ENCODE measurements at places on chromosomes 16 and 17. TPM values are rescaled to one million over a fixed set of nuclear protein-coding genes. Genes with fewer than 3 reads are reported as not detected.

The GAN gene
- total RNA-seq = 7.5 TPM

The DNAAF8 gene
- 0.68 TPM for total RNA-seq

The IRX5 gene
- total RNA-seq = 5.3 TPM

The TEX14 gene
- total RNA-seq = under 0.01 TPM

The TMEM204 gene
- total RNA-seq = 87.6 TPM

The ARHGAP27 gene
- 30.3 TPM for total RNA-seq

The DOC2B gene
- total RNA-seq = 27.1 TPM

The DNASE1L2 gene
- total RNA-seq = 0.82 TPM

The HYDIN gene
- total RNA-seq = 0.33 TPM

The SNAI3 gene
- 1.3 TPM for total RNA-seq

The OR3A2 gene
- not detected for total RNA-seq

The ASPA gene
- 6.2 TPM for total RNA-seq

The CDRT15L2 gene
- total RNA-seq = not detected

The CCDC144A gene
- 24.9 TPM for total RNA-seq

The C1QTNF8 gene
- not detected for total RNA-seq

The PROCA1 gene
- total RNA-seq = 2.0 TPM

The CLEC19A gene
- total RNA-seq = not detected

The CFAP52 gene
- not detected for total RNA-seq

The AXIN2 gene
- total RNA-seq = 5.1 TPM

The NUDT16L1 gene
- 11.7 TPM for total RNA-seq

The G6PC1 gene
- total RNA-seq = not detected

The KRT12 gene
- not detected for total RNA-seq

The KATNB1 gene
- 14.3 TPM for total RNA-seq

The CLEC18B gene
- total RNA-seq = not detected

The ACSM2A gene
- not detected for total RNA-seq

The ITGAX gene
- total RNA-seq = 9.2 TPM

The NLRC5 gene
- total RNA-seq = 30.2 TPM

The ENO3 gene
- 3.6 TPM for total RNA-seq

The GRIN2C gene
- 0.22 TPM for total RNA-seq

The METTL2A gene
- 21.5 TPM for total RNA-seq

The DRC3 gene
- 0.85 TPM for total RNA-seq

The DHX58 gene
- 15.0 TPM for total RNA-seq

The GPT2 gene
- total RNA-seq = 60.1 TPM

The OR4D1 gene
- not detected for total RNA-seq

The TNFSF13 gene
- total RNA-seq = 53.9 TPM

The MMP2 gene
- total RNA-seq = 390 TPM

The SLC13A2 gene
- total RNA-seq = not detected

The ABCC3 gene
- total RNA-seq = 17.6 TPM

The KSR1 gene
- 34.1 TPM for total RNA-seq

The EPOP gene
- total RNA-seq = 2.8 TPM

The CACNG5 gene
- not detected for total RNA-seq

The CCDC154 gene
- total RNA-seq = not detected

The CIITA gene
- total RNA-seq = 65.0 TPM

The ADAP2 gene
- 52.8 TPM for total RNA-seq

The TEKT1 gene
- total RNA-seq = not detected

The NHLRC4 gene
- 2.0 TPM for total RNA-seq

The SMIM36 gene
- total RNA-seq = not detected

Data from subcutaneous adipose tissue (tissue), 4 donors.